ENCODE measurements at places on chromosomes 11 and 22. TPM values are rescaled to one million over a fixed set of nuclear protein-coding genes. Genes with fewer than 3 reads are reported as not detected.

Gene SLC22A6
- total RNA-seq, result not detected

DNA sequence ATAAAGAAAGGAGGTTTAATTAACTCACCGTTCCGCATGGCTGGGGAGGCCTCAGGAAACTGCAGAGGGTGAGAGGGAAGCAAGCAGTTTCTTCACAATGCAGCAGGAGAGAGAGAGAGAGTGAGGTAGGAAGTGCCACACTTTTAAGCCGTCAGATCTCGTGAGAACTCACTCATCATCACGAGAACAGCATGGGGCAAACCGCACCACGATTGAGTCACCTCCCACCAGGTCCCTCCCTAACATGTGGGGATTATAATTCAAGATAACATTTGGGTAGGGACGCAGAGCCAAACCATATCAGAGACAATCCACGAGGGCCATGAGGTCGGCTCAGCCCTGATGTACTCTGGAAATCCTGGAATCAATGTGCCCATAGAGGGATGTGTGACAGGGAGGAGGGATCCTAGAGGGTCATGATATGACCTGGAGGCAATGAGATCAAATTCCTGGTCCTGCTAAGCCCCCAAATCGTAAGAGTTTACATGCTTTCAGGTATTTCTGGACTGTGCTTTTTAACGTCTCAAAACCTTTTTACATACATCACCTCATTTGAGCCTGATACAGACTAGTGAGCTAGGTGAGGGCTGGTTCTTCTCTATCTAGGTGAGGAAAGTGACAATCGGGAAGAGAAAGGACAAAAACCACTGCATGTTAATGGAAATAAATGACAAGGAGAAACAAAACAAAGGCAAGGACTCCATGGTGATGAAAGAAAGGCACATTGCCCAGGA, 19.5 kb upstream of the RASSF10 start:
- DNase-seq, result no peak

GRCh38 chr11:126927623-126928022, 72.9 kb downstream of the KIRREL3 start:
- no peak for DNase-seq

Gene TRPC6
- total RNA-seq, result 58.5 TPM

- DNase-seq, result no peak
Observed at GRCh38 chr11:46846510-46846830, 390 bp upstream of the CKAP5 start.

- DNase-seq, result no peak
Observed at GRCh38 chr11:9838961-9839360, 175.1 kb downstream of the SWAP70 start.

DNA sequence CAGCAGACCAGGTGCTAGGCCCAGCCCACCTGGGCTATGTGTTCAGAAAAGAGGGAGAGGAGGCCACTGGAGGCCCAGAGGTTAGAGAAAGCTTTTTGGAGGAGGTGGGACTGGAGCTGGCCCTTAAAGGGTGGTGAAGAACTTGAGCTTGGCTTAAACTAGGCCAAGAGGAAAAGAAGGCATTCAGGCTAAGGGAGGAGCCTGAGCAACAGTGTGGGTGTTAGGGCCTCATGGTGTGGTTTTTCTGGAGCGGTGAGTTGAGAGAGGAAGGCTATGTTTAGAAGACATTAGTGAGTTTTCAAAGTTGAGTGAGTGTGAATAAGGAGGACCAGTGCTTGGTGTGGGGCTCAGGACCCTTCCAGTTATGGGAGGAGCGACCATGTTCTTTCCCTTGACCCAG, 6.2 kb downstream of the TAF6L start:
- DNase-seq, result no peak

DNA sequence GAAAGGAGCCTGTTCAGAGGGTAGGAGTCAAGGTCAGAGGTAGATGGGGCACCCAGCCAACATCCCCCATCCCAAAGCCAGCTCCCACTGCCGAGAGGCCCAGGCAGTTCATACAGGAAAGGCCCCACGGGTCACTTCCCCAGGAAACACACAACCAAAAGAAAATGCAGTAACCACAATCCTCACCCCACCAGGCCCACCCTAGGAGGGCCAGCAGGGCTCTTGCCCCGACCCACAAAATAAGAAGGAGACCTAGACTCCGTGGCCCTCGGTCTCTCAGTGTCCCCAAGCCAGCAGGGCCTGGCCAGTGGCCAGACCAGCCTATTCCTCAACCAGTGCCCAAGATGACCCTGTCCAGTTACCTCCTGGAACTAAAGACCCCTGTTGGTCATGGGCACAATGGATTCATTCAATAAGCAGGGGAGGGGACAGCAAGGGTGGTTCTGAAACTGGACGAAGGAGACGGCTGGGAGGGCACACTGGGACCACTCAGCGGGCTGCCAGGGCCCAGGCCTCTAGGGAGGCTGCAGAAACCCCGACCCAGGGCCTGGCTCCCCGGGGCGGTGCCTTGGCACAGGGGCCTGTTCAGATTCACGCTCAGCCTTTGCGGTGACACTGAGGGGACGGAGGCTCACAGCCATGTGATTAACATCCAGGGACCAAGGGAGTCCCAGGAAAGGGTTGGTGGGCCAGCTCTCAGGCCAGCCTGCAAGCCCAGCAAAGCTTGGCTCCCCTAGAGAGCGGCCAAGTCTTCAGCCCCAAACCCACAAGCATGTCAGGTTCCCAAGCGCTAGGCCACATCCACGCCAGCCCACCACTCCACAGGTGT, 5.5 kb downstream of the RAB3IL1 start:
- no peak for DNase-seq

Gene OLFML1
- total RNA-seq, result 48.0 TPM

- no peak for DNase-seq
Observed at GRCh38 chr11:3860375-3860774, 4.9 kb downstream of the STIM1 start.

All from urinary bladder (tissue), 4 donors.